ENCODE measurements at places on chromosomes 11 and 22.

GRCh38 chr22:30754971-30755758 is 60.5 kb downstream of the OSBP2 start:
- peak; percentile 73 for DNase-seq

- peak; percentile 77 for DNase-seq
These were observed 32.7 kb upstream of the TXNRD2 start for GRCh38 chr22:19974268-19974861.

- DNase-seq: no peak
These were observed 5.5 kb upstream of the KCNJ1 start for GRCh38 chr11:128872594-128872993.

DNA sequence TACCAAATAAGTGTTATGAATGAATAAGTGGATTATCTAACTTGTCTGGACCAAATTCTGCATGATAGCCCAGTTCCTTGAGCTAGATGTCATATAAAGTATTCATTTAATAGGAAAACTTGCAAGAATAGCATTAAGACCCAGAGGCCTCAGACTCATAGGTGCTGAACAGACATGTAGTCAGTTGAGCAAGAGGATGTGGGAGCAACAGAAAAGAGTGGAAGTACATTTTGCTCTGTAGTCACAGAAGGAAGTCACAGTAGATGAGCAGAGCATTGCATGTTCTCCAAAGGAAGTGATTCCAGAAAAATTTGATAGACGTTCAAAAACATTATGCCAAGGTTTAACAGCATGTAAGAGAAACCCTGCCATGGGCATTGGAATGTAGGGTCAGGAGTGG is 9.5 kb downstream of the HOATZ start:
- no peak for DNase-seq

DNA sequence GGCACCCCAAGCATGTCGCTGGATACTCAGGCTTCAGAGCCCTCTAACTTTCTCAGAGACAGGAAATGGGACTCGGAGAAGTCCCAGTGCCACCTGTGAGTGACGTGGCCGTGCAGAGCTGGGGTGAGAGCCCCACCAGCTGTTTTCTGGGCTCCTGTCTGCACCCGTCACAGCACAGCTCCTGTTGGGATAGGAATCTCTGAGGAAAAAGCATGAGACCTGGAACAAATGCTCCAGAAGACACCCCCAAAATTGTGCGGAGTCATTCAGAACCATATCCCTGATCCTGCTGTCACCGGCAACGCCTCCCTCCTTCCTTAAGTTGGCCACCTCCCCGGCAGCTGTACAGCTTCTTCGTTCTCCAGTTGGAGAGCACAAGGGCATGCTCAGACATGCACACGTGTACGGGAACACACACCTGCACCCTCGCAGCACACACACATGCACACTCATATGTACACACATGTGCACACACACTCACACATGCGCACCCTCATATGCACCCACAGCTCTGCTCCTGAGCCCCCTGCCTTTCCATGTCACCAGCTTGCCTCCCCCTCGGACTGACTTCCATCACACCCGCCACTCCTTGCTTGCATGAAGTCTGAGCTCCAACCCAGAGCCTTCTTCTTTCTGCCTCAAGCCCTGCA is 1430.0 kb downstream of the BRD1 start:
- no peak for DNase-seq

Measured in NCI-H524 (cell line).